Brain microvascular endothelial cell (primary cell): ENCODE measurements at places on chromosomes 13 and 19.

GRCh38 chr19:19820774-19821320 is 703 bp downstream of the ZNF506 start:
- DNase-seq: peak; percentile 3

DNA sequence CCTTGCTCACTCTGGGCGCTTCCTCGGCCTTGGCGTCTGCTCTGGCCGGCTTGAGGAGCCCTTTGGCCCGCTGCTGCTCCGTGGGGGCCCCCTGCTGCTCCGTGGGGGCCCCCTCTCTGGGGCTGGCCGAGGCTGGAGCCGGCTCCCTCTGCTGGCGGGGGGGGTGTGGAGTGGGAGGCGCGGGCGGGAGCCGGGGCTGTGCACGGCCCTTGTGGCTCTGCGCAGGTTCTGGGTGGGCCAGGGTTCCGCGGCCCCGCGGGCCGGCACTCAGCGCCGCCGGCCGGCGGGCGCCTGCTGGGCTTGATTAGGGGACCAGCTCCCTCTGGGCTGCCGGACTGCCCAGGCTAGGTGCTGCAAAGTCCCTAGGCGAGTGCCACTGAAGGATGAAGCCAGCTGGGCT is 436.2 kb downstream of the SLITRK6 start:
- DNase-seq: no peak

DNA sequence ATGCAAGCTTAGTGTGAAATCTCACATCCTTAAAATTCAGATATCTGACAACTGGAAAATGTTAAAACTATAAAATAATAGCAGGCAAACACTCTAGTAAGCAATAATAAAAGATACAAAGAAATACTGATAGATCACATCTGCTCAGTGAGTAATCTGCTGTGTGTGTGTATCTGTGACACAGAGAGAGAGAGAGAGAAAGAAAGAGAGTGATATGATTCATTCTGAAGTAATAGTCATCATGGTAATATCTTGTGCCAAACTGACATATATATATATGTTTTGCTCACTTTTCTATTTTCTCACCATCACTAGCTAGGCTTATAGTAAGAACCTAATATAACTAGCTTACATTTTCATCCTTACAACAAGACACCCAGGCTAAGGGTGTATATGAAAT is 288.0 kb upstream of the SLITRK6 start:
- DNase-seq: no peak

GRCh38 chr19:57465680-57466381 is 8.9 kb upstream of the VN1R1 start:
- DNase-seq: no peak

DNA sequence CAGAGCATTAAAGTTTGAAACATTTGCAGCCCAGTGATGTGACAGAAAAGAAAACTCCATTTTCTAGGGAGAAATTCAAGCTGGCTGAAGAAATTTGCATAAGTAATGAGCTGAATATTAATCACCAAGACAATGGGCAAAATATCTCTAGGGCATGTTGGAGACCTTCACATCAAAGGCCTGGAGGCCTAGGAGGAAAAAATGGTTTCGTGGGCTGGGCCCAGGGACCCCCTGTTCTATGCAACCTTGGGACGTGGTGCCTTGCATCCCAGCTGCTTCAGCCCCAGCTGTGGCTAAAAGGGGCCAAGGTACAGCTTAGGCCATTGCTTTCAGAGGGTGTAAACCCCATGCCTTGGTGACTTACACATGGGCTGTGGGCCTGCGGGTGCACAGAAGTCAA is 5.7 kb upstream of the CLEC4M start:
- DNase-seq: no peak

- peak; percentile 68 for DNase-seq
Observed at GRCh38 chr19:17996826-17997316, 11.1 kb upstream of the ARRDC2 start.

GRCh38 chr13:40329781-40330485 is 336.5 kb downstream of the FOXO1 start:
- DNase-seq: peak; percentile 69

DNA sequence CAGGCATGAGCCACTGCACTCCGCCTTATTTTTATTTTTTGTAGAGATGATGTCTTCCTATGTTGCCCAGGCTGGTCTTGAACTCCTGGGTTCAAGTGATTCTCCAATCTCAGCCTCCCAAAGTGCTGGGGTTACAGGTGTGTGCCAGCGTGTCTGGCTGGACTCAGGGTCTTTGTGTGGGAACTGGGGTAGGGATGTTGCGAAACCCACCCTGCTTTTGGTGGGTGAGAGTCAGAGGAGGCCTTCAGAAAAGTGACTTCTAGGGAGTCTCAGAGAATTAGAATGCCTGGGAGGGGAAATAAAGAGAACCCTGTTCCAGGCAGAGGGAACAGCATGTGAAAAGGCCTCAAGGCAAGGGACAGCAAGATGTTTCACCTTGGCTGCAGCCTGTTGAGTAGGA is 13.2 kb downstream of the TLE5 start:
- no peak for DNase-seq

- peak; percentile 76 for DNase-seq
Observed at GRCh38 chr19:29610574-29611271, 4.6 kb downstream of the POP4 start.

GRCh38 chr13:35472323-35472881 is 4.1 kb downstream of the MAB21L1 start:
- DNase-seq: no peak

- peak; percentile 34 for DNase-seq
Observed at GRCh38 chr19:5436106-5436947, 18.9 kb upstream of the ZNRF4 start.

DNA sequence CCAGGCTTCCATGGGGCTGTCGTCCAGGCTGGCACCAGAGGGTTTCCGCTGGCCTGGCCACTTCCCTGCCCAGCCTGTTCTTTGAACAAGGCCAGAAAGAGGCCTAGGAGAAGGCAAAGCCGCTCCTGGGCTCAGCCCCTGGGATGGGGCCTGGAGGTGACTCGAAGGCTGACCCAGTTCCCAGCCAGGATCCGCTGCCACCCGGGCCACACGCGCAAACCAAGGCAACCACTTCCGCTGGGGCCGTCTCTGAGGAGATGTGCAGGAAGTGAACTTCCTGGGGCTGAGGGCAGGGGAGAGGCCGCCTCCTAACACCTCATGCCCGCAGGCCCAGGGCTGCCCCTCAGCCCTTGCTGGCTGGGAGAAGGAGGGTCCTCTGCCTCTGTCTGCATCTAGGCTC is 15.2 kb downstream of the PLEKHF1 start:
- DNase-seq: no peak

GRCh38 chr13:36789061-36789460 is 30.0 kb upstream of the RFXAP start:
- DNase-seq: no peak

GRCh38 chr13:46523972-46524752 is 28.8 kb upstream of the LRCH1 start:
- no peak for DNase-seq

DNA sequence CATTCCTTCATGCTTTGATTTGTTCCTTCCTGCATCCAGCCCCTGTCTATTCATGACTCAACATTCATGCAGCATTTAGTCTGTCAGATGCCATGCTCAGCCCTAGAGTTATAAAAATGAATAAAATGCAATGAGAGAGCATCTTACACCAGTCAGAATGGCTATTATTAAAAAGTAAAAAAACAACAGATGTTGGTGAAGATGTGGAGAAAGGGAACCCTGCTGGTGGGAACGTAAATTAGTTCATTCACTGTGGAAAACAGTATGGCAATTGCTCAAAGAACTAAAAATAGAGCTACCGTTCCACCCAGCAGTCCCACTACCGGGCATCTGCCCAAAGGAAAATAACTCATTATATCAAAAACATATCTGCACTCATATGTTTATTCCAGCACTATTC is 70.0 kb upstream of the GTF3A start:
- peak; percentile 32 for DNase-seq

- DNase-seq: no peak
Observed at GRCh38 chr19:13902993-13903555, 2.8 kb downstream of the BRME1 start.

- DNase-seq: no peak
Observed at GRCh38 chr19:42176649-42176989, 40.9 kb downstream of the DEDD2 start.

DNA sequence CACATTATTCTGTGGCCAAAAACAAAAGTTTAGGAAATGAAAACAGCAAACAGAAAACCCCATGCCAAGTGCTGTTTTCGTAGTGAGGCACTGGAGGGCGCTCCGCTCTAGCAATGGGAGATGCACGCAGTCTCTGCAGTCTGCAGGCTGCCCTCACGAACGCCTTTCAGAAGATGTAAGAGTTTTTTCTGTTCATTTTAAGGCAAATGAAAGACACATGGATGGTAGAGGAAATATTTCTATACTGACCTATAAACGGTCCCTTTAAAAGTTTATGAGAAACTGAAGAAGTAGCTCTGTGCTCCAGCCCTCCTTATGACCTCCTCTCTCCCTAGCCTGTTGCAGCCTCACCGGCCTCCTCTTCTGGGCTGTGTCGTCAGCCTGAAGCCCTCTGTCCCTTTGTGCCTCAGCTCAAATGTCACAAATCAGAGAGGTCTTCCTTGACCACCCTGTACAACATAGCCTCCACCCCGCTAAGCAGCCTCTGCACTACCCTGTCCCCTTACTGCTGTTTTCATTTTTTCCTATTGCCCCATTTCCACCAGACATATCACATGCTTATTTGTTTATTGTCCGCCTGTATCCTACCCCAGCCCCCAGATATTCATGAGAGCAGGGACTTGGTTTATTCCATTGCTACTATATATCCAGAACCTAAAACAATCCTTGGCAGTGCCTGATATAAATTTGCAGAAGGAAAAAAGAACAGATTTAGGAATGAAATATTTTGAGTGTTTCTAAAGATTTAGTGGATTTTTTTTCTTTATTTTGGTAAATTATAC is 116.4 kb downstream of the TM9SF2 start:
- DNase-seq: peak; percentile 27

GRCh38 chr19:58209577-58209976 is 19.1 kb upstream of the ZNF544 start:
- DNase-seq: no peak

GRCh38 chr13:114283576-114283975 is 2.2 kb downstream of the UPF3A start:
- DNase-seq: no peak

GRCh38 chr19:35545001-35545854 is at the start of gene TMEM147:
Gene TMEM147, plus strand, starts transcription at chr19:35545626. Its CDS starts 114 bp downstream, at chr19:35545740.
- peak; percentile 79 for DNase-seq

DNA sequence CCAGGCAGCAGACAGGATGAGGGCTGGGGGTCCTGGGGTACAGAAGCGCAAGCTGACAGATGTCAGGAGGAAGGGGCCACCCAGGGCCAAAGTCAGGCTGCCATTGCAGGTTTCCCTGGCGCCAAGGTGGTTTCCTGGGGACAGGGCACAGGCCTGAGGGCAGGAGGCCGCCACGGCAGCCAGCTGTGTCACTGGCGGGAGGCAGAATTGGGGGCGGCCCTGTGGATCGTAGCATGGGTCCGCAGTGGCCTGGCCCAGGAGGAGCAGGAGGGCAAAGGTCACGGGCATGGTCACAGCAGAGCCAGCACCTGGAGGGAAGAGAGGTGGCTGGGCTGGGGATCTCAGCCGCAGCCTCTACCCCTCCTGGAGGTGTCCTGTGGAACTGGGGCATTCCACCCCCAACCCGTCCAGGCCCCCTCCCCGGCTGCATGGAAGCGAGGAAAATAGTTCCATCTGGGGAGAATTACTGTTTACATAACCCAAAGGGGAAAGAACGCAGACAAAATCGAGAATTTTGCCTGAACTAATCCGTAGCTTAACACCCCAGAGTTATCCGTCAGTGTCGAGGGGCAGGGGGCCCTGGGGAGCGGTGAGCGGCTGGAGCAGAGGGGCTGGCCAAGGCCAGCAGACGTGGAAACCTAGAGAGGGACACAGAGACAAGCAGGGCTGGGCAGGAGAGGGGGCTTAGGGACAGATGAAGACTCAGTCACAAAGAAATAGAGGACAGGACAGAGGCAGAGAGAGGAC is 1.9 kb downstream of the NTN5 start:
- no peak for DNase-seq

DNA sequence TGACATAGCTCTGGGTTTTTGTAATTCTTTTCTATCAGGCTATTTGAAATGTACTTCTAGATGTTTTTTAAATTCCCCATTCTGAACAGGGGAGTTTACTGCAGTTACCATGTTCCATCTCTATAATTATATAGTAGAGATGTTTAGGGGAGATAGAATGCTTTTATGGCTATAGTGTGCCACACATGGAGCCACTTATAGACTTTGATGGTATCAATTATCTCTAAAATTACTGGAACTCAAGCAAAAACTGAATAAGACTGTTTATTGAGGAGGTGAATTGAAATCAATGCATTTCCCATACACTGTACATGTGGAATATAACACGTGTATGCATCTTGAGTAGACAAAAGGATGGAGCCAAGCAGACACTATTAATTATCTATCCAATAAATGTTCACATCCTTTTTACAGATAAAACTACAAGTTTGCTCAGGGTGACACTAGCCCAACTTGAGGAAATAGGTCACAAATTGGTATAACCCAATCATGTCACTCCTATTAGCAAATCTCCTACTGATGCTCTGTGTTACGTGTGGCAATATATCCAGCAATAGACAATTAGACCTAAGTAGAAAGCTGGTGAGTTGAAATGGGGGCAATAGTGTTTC is 1882.6 kb downstream of the PCDH9 start:
- no peak for DNase-seq

DNA sequence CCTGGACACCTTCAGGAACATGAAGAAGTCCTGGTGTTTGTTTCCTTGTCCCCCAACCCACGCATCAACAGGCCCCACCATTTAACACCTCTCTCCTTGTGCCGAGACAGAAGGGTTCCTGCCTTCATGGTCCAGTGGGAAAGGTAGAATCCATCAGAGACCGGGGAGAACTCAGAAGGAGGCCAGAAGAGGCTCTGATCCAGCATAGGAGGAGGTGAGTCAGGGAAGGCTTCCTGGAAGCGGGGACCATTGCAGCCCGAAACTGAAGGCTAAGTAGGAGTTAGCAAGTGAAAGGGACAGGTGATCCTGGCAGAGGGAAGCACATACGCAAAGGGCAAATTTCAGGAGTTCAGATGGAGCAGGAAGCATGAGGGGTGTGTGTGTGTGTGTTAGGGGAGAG is 484 bp downstream of the ICAM3 start:
- no peak for DNase-seq

DNA sequence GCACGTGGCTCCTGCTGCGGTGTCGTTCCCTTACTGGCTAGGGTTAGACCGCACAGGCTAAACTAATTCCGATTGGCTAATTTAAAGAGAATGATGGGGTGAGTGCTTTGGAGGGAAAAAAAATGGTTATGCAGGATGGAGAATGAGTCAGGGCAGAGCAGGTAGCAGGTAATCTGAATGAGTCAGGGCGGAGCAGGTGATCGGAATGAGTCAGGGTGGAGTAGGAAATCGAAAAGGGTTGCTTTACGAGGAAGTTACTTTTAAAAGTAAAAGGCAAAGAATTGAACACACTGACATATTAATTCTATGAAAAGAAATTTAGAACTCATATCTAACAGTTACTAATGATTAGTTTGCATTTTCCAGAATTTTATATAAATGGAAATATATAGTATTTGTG is 335.5 kb downstream of the FOXO1 start:
- DNase-seq: no peak

GRCh38 chr13:73481886-73482445 is 423.2 kb downstream of the KLF5 start:
- no peak for DNase-seq
